ENCODE measurements at places on chromosomes 2 and 18.

GRCh38 chr2:37698931-37699481 lies 27.6 kb upstream of the CDC42EP3 start:
- no peak for DNase-seq

- DNase-seq: no peak
Measured at GRCh38 chr2:188503975-188504374, 212.3 kb downstream of the GULP1 start.

DNA sequence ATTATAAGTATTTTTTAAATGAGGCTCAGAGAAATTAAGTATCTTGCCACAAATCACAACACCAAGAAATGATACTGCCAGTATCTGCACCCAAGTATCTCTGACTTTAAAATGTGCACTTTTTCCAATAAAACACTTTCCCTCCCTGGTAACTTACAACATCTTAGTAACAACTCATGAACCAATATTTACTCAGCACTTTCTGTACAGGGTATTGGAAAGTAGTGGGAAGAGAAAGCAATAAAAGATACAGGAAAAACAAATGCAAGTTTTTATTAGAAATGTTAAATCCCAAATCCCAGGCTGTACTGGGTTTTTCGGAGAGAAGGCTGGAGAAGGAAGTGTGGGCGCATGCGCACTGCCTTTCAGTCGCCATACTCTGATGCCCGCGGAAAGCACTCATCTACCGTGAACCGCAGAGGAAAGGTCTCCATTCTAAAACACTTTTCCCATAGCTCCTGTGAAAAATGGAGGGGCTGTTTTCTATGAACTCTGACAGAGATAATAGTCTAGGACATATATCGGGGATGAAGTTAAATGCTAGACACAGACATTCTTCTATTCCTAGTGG lies 52.1 kb downstream of the L3MBTL4 start:
- no peak for DNase-seq

DNA sequence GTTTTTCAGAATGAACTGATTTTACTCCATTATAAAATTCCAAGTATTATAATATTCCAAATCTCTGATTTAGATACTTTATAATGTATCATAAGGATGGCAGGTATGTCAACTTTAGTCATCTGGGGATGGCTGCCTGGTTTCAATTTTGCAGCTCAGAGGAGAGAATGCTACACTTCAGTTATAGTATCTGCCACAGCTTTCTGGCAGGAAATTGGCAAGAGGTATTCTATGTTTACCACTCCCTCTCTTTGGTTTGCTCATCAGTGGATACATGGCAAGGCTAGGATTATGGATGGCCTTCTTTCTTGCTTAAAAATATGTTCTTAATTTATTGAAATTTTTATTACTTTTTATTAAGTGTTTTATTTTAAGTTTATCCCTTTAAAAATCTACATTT lies 67.0 kb upstream of the TNFRSF11A start:
- no peak for DNase-seq

DNA sequence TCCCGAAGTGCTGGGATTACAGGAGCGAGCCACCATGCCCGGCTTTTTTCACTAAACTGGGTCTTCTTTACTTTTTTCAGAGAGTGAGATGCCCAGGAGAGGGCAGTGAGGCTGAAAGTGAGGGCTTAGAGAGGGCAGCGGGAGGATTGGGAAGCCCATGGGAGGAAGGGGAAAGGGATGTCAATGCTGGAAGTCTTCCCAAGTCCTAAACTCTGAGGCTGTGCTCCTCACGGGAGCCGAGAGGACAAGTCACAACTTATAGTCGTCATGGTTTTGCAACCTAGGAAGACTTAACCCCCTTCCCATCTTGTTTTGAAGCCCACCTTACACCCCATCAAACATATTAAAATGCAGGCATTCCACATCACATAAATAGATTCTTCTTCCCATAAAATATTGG lies 15.1 kb upstream of the MEP1B start:
- DNase-seq: no peak

DNA sequence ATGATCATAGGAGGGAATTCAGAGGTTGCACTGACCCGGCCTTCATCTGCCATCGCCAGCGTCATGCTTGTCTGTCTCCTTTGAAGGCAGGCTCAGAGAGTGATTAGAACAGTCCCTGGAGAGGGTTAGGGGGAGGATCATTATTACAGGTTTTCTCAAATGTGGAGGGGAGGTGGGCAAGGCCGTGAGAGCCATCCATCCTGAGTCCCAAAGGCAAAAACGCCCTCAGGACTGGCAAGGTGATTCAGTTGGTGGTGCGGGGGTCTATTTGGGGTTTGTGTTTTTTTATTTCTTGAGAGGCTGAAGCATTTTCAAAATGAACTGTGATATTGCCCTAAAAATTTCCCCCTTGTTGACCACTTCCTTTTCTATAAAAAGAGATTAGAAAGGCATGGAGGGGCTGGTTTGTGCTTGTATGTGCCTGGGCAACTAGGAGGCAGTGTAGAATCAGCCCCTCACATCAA lies 39.3 kb upstream of the GYPC start:
- no peak for DNase-seq

GRCh38 chr2:36869606-36870005 lies 96.7 kb downstream of the STRN start:
- no peak for DNase-seq

GRCh38 chr18:76130845-76131244 lies 364.2 kb downstream of the ZNF516 start:
- no peak for DNase-seq

GRCh38 chr18:21336846-21337245 lies 94.8 kb downstream of the GREB1L start:
- DNase-seq: no peak

DNA sequence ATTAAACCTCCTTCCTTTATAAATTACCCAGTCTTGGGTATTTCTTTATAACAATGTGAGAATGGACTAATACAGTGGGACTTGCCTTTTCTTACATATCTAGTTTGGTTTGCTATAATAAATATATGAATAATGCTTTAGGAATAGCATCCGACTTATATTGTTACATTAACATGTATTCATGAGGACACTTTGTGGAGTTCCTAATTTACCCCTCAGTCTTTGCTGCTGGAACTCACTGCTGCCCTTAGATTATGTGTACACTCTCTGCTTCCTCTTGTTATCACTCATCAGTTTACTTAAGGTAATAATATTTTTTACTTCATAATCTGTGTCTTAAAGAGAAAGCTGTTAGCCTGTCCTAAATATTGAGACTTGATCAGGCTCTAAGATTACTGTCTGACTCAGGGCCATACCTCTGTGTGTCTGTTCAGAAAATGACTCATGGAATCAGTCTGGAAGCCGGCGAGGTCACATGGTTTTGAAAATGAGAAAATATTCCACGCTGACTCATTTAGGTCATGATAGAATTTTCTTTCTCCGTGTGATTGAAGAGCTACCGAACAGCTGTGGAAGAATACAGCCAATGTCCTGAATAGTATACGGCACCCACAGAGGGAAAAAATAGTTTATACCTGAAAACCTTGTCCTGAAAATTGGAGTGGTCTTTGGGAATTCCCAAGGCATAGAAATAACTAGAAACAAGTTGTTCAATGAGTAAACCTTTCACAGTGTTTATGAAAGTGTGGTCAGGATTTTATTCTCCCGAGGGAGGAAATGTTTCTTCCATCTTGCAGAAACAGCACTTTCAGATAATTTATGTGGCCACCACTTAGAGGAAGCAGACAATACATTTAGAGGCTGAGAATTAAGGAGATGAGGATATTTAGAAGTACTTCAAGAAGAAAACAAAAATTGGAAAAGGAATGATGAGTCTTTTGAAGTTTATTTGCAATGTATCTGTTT lies 156.4 kb downstream of the DSEL start:
- no peak for DNase-seq

GRCh38 chr2:140654565-140654964 lies 1476.3 kb downstream of the LRP1B start:
- DNase-seq: no peak

DNA sequence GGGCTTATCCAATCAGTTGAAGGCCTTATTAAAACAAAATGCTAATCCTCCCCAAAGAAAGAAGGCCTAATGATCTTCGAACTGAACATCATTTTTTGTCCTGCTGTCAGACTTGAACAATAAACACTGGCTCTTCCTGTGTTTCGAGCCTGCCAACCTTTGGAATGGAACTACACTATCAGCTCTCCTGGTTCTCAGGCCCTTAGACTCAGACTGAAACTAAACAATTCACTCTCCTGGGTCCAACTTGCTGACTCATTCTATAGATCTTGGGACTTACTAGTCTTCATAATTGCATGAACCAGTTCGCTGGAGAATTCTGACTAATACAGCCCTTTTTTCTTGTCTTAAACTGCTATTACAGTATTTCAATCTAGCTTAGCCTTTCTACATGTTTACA lies 235.2 kb downstream of the LNPK start:
- DNase-seq: no peak

DNA sequence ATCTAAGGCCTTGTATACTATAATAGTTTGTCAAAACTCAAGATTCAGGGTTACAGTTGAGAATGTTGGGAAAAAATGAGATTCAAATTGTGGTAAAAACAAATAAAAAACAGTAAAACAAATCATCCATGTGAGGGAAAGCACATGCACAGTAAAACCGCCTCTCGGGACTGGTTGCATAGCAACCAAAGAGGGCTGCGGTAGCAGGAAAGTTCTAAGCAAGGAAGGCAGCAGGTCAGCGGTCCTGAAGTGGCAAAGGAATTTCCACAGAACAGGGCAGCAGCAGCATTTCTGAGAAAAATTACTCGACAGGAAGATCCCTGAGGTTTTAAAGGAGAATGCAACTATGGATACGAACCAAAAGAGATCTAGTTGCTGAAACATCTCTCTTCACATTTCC lies 93.7 kb downstream of the DYNAP start:
- DNase-seq: no peak

DNA sequence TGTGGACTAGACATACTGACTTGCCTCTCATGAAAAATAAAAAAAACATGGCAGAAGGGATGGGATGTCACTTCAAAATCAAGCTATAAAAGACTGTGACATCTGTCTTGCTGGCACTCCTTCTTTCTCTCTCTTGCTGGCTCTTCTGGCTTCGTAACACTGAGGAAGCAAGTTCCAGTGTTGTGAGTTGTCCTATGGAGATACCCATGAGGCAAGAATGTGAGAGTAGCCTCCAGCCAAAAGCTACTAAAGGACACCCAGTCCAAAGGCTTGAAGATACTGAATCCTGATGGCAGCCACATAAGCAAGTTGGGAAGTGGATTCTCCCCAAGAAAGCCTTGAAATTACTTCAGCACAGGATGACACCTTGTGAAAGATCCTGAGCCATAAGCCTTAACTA lies 376.1 kb upstream of the TMEFF2 start:
- DNase-seq: no peak

DNA sequence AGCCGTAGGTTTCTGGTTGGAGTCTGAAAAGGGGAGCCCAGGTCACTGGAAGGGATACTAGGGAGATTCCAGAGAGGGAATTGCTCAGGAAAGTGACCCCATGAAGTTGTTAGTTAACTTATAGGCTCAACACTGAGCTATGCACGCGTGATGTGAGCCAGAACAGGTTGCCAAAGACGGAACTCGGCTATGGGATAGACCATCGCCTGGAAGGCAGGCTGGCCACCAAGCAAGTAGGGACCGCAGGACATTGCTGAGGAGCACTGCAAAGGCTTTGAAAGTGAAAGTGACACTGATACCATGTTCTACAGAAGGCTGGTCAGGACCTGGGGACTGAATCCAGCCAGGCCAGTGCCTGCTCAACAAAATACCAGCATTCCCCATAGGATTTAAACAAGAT lies 7.3 kb downstream of the FARP2 start:
- DNase-seq: no peak

DNA sequence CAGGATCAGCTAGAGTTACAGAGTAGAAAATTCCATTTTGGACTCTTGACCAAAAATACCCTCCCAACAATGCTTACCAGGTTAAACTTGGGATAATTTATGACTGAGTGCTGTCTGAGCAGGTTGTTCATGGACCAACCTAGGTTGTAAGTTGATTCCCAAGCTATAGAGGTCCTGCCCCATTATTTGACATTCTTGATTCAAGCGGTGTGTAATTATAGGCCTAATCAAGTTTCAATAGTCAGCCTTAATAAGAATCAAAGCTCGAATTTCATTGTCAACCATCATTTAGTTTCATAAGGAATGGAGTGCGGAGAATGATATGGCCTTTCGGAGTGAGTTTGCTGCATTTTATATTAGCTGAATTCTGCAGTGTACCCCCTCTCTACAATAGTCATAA lies 152.8 kb upstream of the FIGN start:
- no peak for DNase-seq

DNA sequence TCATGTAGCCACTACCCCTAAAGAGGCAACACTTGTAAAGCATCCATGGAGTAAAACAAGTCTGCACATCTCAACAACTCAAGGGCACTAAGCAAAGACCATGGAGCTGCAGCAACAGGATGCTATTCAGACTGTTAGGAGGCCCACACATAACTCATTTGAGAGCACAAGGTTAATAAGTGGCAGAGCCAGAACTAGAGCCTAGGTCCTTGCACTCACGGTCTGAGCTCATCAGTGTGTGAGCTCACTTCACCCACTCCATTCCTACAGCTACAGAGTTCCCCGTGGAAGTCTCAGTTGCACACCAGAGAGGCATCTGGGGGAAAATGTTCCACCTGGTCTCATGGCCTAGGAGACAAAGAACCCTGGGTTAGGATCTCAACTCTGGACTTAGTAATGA lies 35.0 kb downstream of the TTC32 start:
- no peak for DNase-seq

DNA sequence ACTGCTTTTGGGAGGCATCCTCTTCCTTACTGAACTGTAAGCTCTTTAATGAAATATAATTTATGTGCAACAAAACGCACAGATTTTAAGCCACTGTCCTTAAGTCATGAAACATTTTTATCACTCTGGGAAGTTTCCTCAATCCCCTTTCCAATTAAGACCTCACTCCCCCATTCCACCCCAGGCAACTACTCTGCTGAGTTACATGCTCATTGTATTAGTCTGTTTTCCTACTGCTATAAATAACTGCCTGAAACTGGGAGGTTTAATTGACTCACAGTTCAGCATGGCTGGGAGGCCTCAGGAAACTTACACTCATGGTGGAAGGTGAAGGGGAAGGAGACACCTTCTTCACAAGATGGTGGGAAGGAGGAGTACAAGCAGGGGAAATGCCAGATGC lies 46.5 kb upstream of the KCNE4 start:
- no peak for DNase-seq

- DNase-seq: no peak
Measured at GRCh38 chr2:225788571-225789094, 389.1 kb downstream of the NYAP2 start.

- DNase-seq: no peak
Measured at GRCh38 chr18:35876243-35876642, 96.2 kb upstream of the RMP24 start.

GRCh38 chr2:120729406-120730399 lies 6.0 kb upstream of the GLI2 start:
- no peak for DNase-seq
